Upper lobe of right lung (tissue), 1 donor: ENCODE measurements at places on chromosomes 7 and 10.

GRCh38 chr10:63657761-63658160, 136.6 kb downstream of the REEP3 start:
- H3K4me3 ChIP-seq: no peak overlapping the region
- no peak for DNase-seq
- H3K27me3 ChIP-seq: no peaks in the 10 kb centered on the region

DNA sequence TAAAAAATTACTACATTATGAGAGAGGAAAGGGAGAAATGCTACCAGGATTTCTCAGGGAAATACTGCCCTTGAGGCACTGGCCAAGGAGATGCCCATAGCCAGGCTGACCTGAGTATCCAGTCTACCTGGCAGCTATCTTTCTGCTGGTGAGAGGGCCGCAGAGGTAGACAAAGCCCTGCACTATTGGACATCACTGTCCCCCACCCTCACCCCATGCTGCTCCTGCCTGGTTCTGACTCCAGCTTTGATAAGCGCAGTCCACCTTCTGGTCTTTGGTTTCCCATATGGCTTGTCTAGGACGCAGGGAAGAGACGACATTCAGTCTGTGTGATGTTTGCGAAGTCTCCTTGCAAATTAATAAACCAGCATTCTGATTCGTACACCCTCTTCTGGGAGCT, 3.7 kb downstream of the ITPRIP start:
- peak overlapping the region; percentile 37 for H3K27ac ChIP-seq
- peaks cover 72% of the 10 kb centered on the region for H3K4me1 ChIP-seq
- no peak for DNase-seq
- no peaks in the 10 kb centered on the region for H3K27me3 ChIP-seq
- no peak overlapping the region for H3K4me3 ChIP-seq

DNA sequence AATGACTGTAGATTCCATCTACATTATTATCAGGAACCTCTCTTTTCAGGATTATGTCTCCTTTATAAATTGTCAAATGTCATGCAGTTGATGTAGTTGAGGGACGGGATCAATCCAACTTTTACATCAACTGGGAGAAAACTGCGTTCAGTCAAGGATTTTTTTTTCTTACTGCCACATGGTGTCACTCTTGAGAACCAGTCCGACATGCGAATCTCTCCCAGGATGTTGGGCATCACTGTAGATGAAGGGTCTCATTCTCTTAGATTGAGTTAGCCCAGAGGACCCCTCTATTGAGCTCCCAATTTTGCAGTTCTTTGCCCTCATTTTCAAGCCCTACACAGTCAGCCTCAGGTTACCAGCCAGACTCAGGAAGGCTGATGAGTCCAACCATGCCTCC, 120.3 kb upstream of the PTPRZ1 start:
- no peak overlapping the region for H3K4me3 ChIP-seq
- H3K4me1 ChIP-seq: no peaks in the 10 kb centered on the region
- H3K36me3 ChIP-seq: no peaks in the 10 kb centered on the region
- H3K27ac ChIP-seq: no peak overlapping the region
- no peak for DNase-seq

- H3K27me3 ChIP-seq: no peaks in the 10 kb centered on the region
- no peak overlapping the region for H3K27ac ChIP-seq
- H3K36me3 ChIP-seq: no peaks in the 10 kb centered on the region
- H3K4me3 ChIP-seq: no peak overlapping the region
- DNase-seq: no peak
Observed at GRCh38 chr7:33243319-33243881, 114.0 kb downstream of the BBS9 start.

- H3K4me1 ChIP-seq: no peaks in the 10 kb centered on the region
- no peak for DNase-seq
- H3K4me3 ChIP-seq: no peak overlapping the region
- no peaks in the 10 kb centered on the region for H3K36me3 ChIP-seq
- H3K27me3 ChIP-seq: peaks cover 3% of the 10 kb centered on the region
Observed at GRCh38 chr10:96496281-96496925, 17.3 kb downstream of the TLL2 start.

- no peak overlapping the region for H3K4me3 ChIP-seq
- no peaks in the 10 kb centered on the region for H3K27me3 ChIP-seq
- no peaks in the 10 kb centered on the region for H3K36me3 ChIP-seq
- DNase-seq: no peak
- no peak overlapping the region for H3K27ac ChIP-seq
Observed at GRCh38 chr7:29449569-29450260, 113.9 kb upstream of the PRR15 start.

GRCh38 chr10:86085136-86085535, 281.5 kb downstream of the GRID1 start:
- no peaks in the 10 kb centered on the region for H3K27me3 ChIP-seq
- no peaks in the 10 kb centered on the region for H3K36me3 ChIP-seq
- no peaks in the 10 kb centered on the region for H3K4me1 ChIP-seq
- no peak overlapping the region for H3K27ac ChIP-seq
- DNase-seq: peak; percentile 33
- H3K4me3 ChIP-seq: no peak overlapping the region

GRCh38 chr7:10121631-10122030, 852.0 kb upstream of the PHF14 start:
- DNase-seq: no peak
- H3K36me3 ChIP-seq: no peaks in the 10 kb centered on the region
- H3K4me1 ChIP-seq: no peaks in the 10 kb centered on the region
- no peaks in the 10 kb centered on the region for H3K27me3 ChIP-seq
- no peak overlapping the region for H3K4me3 ChIP-seq

GRCh38 chr7:150586785-150587152, 19.6 kb downstream of the GIMAP4 start:
- peak overlapping the region; percentile 63 for H3K27ac ChIP-seq
- no peak for DNase-seq
- H3K4me3 ChIP-seq: no peak overlapping the region
- H3K4me1 ChIP-seq: peaks cover 13% of the 10 kb centered on the region
- H3K36me3 ChIP-seq: no peaks in the 10 kb centered on the region

GRCh38 chr7:149595541-149595940, 97.9 kb upstream of the ZNF746 start:
- H3K36me3 ChIP-seq: peaks cover 57% of the 10 kb centered on the region
- no peak overlapping the region for H3K4me3 ChIP-seq
- no peaks in the 10 kb centered on the region for H3K27me3 ChIP-seq
- H3K4me1 ChIP-seq: no peaks in the 10 kb centered on the region
- no peak for DNase-seq

- no peak for DNase-seq
- no peaks in the 10 kb centered on the region for H3K27me3 ChIP-seq
- no peaks in the 10 kb centered on the region for H3K4me1 ChIP-seq
- H3K4me3 ChIP-seq: no peak overlapping the region
- no peak overlapping the region for H3K27ac ChIP-seq
- H3K36me3 ChIP-seq: no peaks in the 10 kb centered on the region
Observed at GRCh38 chr10:25849988-25850387, 84.0 kb upstream of the MYO3A start.

DNA sequence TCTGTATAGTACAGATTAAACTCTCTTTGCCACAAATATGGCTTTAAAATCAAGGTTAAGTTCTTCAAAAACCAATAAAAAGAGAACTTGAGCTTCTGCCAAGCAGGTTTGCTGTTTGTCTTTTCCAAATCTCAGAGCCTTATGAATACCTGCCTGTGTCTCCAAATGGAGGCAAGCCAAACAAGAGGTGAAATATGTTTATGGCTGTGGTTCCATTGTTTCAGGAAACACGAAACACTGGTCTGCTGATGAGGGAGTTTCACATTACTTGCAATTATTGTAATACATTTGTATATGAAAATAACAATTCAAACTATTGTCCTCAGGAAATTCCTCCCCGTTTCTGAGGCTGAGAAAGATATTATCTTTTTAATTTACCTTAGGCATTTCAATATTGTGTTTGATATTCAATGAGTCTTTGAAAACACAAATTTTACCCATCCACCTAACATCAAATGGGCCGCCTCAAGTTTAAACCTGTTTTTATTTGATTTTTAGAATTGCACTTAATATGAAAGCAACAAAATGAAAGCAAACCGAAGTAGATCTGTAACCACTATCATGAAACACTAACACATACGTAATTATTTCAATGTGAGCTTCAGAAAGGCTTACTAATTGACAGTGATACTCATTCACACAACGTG, 359.3 kb downstream of the HGF start:
- no peak overlapping the region for H3K27ac ChIP-seq
- H3K4me3 ChIP-seq: no peak overlapping the region
- H3K36me3 ChIP-seq: no peaks in the 10 kb centered on the region
- no peaks in the 10 kb centered on the region for H3K4me1 ChIP-seq

- no peaks in the 10 kb centered on the region for H3K27me3 ChIP-seq
- no peak overlapping the region for H3K4me3 ChIP-seq
- H3K27ac ChIP-seq: no peak overlapping the region
- peaks cover 30% of the 10 kb centered on the region for H3K36me3 ChIP-seq
Observed at GRCh38 chr10:351770-352334, 216.6 kb downstream of the ZMYND11 start.

- H3K27me3 ChIP-seq: no peaks in the 10 kb centered on the region
- H3K4me3 ChIP-seq: no peak overlapping the region
- peaks cover 10% of the 10 kb centered on the region for H3K4me1 ChIP-seq
- H3K36me3 ChIP-seq: no peaks in the 10 kb centered on the region
Observed at GRCh38 chr10:98344589-98345038, 70.4 kb downstream of the PYROXD2 start.

- no peaks in the 10 kb centered on the region for H3K4me1 ChIP-seq
- H3K4me3 ChIP-seq: no peak overlapping the region
- no peak for DNase-seq
- no peaks in the 10 kb centered on the region for H3K36me3 ChIP-seq
- no peaks in the 10 kb centered on the region for H3K27me3 ChIP-seq
Observed at GRCh38 chr10:51371743-51372142, 297.5 kb downstream of the PRKG1 start.

DNA sequence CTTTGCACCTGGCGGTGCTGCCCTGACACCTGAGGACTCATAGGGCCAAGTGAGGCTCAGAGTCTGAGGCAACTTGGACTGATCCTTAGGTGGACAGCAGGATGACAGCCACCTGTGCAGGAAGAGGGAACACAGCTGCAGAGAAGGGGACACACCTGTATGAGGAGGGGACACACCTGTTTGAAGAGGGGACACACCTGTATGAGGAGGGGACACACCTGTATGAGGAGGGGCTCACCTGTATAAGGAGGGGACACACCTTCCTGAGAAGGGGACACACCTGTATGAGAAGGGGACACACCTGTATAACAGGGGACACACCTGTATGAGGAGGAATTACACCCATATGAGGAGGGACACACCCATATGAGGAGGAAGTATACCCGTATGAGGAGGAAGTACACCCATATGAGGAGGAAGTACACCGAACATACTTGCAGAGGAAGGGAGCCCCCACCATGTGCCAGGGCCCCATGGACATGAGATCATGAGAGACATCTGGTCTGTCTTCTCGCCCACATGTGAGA, 285.9 kb downstream of the ADARB2 start:
- no peaks in the 10 kb centered on the region for H3K36me3 ChIP-seq
- no peak overlapping the region for H3K27ac ChIP-seq
- no peaks in the 10 kb centered on the region for H3K4me1 ChIP-seq
- no peak for DNase-seq

DNA sequence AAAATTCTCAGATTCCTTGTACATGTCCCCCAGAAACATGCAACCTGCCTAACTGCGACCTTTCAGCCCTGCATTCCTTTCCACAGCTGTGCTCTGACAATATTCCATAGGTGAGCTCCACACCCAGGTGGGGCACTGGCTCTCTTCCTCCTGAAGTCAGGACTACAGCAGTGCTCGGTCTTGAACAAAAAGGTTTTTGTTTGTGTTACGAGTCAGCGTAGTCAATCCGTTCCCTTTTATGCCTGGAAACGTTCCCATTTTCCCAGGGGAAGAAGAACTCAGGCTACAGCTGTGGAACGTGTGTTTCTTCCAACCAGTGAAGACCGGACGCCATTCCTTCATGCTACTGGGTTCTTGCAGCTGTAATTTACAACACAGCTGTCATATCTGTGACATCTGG, 52.4 kb upstream of the PFKP start:
- no peak overlapping the region for H3K27ac ChIP-seq
- peaks cover 19% of the 10 kb centered on the region for H3K27me3 ChIP-seq
- no peaks in the 10 kb centered on the region for H3K4me1 ChIP-seq
- H3K4me3 ChIP-seq: no peak overlapping the region
- no peaks in the 10 kb centered on the region for H3K36me3 ChIP-seq

DNA sequence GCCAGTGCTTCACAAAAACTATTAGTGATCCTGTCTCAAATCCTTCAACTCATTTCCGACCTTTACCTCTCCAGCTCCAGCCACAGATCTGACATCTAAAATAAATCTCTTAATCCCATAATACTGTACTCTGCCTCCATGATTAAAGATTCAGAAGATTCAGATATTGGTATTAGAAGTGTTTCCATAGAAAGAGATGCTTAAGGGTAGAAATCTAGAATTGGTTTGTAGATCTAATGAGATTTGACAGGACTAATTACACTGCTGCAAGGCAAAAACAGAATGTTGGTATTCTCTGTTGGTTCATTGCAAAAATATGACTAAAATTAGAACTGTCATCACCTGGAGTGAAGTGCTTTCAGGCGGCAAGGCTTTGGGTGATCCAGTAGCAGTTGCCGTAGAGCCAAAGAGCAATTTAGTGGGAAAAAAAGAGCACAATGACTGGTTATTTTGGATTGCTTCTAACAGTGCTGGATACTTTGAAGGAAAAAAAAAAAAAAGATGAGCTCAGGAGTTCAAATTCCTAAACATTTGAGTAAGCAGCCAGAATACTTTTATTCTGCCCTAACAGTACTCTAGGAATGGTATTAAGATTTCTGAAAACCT, 940.1 kb upstream of the SORCS1 start:
- no peak for DNase-seq
- no peaks in the 10 kb centered on the region for H3K4me1 ChIP-seq
- no peak overlapping the region for H3K27ac ChIP-seq
- no peak overlapping the region for H3K4me3 ChIP-seq

- peak; percentile 43 for DNase-seq
- no peak within 1 kb of the TSS for H3K4me3 ChIP-seq
- no peak within 1 kb of the TSS for H3K27ac ChIP-seq
- H3K27me3 ChIP-seq: no peaks in the 10 kb centered on the region
Observed at GRCh38 chr7:44189286-44189992, at the start of gene GCK. GCK (minus strand) TSS chr7:44189439; CDS start chr7:44188953, 486 bp downstream.

- H3K4me1 ChIP-seq: no peaks in the 10 kb centered on the region
- H3K27me3 ChIP-seq: no peaks in the 10 kb centered on the region
- H3K4me3 ChIP-seq: no peak overlapping the region
- no peak for DNase-seq
- no peak overlapping the region for H3K27ac ChIP-seq
Observed at GRCh38 chr10:128568041-128568440, 441.8 kb upstream of the MKI67 start.

DNA sequence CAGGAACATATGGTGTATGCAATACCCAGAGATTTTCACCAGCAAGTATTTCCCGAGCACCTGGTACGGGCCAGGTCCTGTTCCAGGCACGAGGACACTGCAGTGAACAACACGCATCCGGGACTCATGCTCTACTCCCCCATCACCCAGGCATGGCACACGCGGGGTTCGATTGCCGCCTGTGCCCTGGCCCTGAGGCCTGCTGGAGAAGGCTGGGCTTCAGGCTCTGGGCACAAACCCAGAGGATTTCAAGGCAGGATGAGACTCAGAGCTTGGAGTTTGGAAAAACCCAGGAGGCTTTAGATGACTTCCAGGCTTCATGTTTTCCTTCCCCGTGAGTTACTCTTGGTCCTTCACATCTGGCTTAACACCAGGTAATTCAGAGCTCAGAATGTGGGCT, 143.5 kb downstream of the NEURL1 start:
- no peak for DNase-seq
- H3K27me3 ChIP-seq: no peaks in the 10 kb centered on the region
- H3K27ac ChIP-seq: no peak overlapping the region

- no peaks in the 10 kb centered on the region for H3K36me3 ChIP-seq
- no peaks in the 10 kb centered on the region for H3K4me1 ChIP-seq
- H3K27me3 ChIP-seq: no peaks in the 10 kb centered on the region
- no peak overlapping the region for H3K4me3 ChIP-seq
- no peak overlapping the region for H3K27ac ChIP-seq
- no peak for DNase-seq
Observed at GRCh38 chr10:25815999-25816768, 117.8 kb upstream of the MYO3A start.
